ENCODE measurements at places on chromosomes 7 and 10. TPM values are rescaled to one million over a fixed set of nuclear protein-coding genes. Genes with fewer than 3 reads are reported as not detected.

DNA sequence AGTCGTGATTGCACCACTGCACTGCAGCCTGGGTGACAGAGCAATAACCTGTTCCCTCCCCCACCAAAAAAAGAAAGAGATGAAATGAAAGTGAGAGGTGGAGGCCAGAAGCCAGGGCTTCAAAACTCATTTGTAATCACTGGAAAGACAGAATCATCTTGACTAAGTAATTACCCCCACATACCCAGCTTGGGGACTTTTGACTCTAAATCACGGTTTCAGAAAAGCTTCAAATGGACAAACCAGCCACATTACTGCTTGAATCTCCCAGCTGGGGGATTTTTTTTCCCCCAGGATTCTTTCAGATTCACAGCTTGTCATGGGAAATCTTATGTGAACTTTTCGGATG, 361.0 kb downstream of the FRMD4A start:
- DNase-seq, result no peak

GRCh38 chr10:119693262-119693957, 32.4 kb upstream of the INPP5F start:
- no peak for DNase-seq

DNA sequence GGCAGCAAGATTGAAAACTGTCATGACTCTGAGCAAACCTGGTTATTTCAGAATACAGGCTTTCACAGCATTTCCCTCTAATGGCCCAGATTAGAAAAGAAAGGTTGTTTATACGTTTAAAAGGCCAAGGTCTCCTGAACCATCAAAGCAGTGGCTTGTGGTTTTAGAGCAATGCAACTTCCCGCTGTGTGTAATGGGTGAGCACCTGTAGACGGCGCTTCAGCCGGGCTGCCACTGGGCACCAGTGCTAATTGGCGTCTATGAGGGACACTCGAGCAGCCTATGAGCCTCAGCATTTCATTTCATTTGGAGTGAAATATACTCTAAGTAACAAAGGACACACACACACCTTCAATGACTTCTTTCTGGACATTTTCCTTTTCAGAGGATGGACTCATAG, 671.0 kb upstream of the FZD8 start:
- no peak for DNase-seq

The GARIN1A gene
- total RNA-seq, result 3.6 TPM
